ENCODE measurements at places on chromosomes 5 and 9.

DNA sequence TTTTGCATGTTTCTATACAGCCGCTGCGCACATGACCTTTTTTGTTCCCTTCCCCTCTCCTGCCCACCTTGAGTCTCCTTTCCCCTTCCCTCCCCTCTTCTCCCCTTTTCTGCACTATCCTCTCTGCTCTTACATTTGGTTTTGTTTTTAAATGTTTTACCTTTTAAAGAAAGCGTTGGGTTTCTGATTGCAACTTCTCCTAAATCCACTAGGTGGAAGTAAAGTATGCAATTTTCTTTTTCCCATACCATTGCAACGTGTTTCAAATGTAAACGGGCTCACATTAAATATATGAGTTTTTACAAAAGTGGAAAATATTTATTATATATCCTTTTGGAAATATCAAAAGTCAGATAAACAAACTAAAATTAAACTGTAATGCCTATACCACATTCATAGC lies 500.9 kb downstream of the DIRAS2 start:
- DNase-seq, result no peak

- DNase-seq, result no peak
These were observed 208.2 kb downstream of the DAB2IP start for GRCh38 chr9:121859646-121860045.

GRCh38 chr5:54217826-54218503 lies 92.4 kb downstream of the ARL15 start:
- DNase-seq, result peak; percentile 23

- no peak for DNase-seq
These were observed 211.6 kb downstream of the MSX2 start for GRCh38 chr5:174935854-174936474.

DNA sequence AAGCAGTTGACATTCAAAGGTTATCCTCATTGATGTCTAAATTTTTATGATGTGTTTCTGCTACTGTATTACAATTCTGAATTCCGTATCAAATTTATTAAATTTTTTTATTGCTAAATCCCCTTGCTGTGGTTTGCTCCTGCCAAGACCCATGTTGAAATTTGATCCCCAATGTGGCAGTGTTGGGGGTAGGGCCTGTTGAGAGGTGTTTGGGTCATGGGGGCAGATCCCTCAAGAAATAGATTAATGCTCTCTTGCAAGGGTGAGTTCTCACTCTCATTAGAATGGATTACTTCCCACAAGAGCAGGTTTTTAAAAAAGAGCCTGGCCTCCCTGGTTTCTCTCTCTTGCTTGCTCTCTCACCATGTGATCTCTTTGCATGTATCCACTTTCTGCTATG lies 434.5 kb upstream of the POU5F2 start:
- DNase-seq, result no peak

- DNase-seq, result no peak
These were observed 15.0 kb upstream of the PTBP3 start for GRCh38 chr9:112348257-112349007.

DNA sequence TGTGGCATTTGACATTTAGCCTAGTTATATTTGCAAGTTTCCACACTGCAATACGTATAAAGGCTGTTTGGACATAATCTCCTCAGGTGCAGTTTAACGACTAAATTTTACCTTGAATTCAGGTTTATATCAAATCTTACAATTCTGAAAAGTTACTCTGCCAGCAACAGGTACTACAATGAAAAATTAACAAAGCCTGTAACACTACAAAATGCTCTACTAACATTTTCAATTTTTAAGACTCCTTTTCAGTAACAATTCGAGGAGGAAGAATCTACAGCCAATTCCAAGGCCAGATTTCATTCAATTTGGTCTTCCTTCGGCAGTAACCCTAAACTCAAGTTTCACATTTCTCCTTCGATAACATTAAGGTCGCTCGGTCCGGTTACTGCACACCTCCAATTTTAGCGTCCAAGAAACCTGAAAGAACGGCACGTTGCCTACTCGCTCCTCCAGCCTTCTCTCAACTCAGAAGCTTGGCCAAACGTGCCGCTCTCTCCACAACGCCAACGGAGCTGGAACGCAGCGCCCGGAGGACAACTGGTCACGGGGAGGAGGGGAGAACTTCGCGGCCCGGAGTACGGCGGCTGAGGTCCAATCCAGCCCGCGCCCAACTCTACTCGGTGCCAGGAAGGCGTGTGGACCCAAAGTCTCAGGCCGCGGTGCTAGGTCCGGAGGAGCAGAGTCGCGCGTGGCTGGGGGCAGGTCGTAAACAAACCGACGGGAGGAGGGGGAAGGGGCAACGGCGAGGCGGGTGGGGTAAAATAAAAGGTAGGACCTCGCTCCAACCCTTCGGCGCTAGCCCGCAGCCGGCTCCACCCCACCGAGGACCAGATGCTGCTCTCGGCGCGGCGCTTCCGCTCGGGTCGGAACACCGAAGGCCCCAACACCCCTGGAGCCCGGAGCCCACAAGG lies 681 bp downstream of the FNIP1 start:
- DNase-seq, result no peak

DNA sequence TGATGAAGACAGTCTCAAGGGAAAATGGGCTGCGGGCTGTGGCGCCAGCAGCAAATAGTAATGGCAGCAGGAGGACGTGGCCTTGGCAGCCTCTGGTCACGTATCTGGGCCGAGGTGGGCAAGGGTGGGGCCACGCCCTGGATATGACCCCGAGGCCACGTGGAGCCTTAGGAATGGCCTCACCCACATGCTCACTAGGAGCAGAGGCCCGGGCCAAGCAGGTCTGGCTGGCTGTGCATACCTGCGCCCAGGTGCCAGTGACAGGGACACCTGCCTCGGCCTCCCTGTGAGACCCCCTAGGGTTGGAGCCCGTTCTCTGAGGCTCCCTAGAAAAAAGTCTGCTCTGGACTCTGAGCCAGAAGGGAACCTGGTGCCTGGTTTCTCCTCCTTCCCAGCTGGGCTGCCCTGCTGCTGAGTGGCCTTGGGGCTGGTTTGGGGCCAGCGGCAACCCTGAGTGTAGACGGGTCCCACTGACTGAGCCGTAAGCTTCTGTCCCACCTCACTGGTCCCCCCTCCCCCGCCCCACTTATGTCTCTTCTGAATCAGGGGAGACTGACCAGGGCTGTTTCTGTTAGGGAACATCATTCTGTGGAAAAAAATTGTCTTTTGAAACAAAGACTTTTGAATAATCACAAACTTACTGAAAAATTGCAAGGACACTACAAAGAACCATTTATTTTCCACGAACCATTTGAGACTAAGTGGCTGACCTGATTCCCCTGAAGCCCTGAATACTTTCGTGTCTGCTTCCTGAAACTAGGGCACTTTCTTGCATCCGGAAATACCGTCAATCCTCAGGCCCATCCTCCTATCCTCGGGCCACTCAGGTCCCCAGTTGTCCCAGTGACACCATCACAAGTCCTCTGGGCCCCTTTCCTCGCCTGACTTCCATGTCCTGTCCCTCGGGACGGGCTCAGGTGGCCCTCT lies 60.8 kb downstream of the WNK2 start:
- DNase-seq, result no peak

DNA sequence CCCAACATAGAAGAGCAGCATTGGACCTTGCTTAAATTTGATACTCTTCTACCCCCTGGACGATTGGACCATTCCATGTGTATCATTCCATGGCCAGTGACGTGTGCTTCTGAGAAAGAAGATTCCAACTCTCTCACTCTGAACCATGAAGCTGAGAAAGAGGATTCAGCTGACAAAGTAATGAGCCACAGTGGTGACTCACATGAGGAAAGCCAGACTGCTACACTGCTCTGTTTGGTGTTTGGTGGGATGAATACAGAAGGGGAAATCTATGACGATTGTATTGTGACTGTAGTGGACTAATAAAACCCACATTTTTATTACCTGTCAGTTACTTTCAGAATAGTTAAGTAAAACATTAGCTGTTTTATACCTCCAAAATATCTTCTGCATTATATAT lies 7.5 kb downstream of the HSPA5 start:
- no peak for DNase-seq

DNA sequence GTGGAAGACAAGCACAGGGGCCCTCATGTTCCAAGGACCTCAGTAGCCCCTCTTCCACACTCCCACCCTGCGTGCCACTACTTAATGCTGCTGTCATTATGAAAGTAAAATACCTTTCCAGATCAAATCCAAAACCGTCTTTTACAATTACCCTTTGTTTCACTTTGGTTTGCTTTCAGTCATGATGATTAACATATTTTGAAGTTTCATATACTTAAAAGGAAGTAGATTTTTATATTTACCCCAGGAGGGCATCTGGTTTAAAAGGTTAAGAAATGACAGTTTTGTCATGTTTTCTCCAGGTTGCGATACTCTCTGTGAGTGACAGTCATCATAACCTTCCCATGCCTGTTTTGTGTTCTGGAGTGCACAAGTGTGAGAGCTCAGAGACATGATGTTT lies 13.5 kb upstream of the MAP1B start:
- DNase-seq, result no peak

DNA sequence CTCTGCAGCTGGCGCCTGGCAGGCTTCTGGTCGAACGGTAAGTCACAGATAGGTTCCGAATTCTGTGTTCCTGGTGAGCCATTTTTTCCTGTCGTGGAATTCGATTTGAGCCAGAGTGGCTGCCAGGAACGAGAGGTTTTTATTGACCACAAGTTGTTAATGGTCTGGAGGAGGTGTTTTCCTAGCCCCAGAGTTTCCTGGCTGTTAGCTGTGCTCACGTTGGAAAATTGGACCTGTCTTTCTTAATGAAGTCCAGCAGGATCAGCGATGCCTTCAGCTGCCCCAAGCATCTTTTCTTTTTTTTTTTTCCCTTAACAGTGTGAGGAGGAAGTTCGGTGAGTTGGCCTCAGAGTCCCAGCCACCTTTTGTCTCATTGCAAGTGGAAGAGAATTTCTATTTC lies 62.9 kb downstream of the COL5A1 start:
- DNase-seq, result no peak

DNA sequence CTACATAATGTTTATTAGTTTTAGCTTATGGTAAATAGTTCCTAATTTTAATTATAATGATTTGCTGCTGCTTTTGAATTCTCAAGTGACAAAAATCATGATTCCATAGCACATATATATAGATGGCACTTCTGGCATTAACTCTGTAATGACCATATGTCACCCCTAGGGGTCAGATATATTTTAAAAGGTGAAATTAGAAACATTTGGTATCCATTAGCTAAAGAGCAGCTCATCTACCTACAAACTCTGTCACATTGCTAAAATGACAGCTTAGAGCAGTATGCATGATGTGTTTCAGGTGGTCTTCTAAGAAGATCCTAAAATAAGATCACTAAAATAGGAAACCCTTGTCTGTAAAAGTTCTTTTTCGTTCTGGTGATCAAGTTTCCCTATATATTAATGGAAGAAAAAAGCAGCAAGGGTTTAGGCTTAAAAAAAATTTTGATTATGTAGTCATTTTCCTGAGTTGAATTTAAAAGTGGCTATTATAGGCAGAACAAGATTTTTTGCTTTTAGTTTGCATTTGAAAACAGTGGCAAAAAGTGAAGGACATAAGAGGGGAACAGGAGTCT lies 157.7 kb upstream of the POU5F2 start:
- no peak for DNase-seq

GRCh38 chr9:130680836-130681768 lies 12.5 kb upstream of the EXOSC2 start:
- peak; percentile 74 for DNase-seq

DNA sequence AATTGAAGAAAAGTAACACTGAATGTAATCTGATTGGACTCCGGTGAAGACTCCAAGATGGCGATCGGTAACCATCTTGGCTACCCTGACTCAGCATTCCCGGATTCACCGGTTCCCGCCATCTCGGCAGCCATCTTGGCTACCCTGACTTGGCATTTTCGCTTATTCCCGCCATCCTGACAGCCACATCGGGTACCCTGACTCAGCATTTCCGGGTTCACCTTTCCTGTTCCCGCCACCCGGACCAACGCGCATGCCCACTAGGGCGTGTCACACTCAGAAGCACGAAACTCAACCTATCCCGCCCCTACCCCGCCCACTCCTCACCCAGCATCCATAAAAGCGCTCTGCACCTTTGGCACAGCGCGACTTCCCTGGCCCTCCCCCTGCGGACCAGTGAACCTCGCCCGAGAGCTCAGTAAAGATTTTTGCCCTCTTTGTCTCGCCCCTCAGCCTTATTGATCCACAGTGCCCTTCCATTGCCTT lies 17.2 kb downstream of the SPTLC1 start:
- no peak for DNase-seq

- no peak for DNase-seq
These were observed 423.6 kb downstream of the PRDM9 start for GRCh38 chr5:23930985-23931384.

DNA sequence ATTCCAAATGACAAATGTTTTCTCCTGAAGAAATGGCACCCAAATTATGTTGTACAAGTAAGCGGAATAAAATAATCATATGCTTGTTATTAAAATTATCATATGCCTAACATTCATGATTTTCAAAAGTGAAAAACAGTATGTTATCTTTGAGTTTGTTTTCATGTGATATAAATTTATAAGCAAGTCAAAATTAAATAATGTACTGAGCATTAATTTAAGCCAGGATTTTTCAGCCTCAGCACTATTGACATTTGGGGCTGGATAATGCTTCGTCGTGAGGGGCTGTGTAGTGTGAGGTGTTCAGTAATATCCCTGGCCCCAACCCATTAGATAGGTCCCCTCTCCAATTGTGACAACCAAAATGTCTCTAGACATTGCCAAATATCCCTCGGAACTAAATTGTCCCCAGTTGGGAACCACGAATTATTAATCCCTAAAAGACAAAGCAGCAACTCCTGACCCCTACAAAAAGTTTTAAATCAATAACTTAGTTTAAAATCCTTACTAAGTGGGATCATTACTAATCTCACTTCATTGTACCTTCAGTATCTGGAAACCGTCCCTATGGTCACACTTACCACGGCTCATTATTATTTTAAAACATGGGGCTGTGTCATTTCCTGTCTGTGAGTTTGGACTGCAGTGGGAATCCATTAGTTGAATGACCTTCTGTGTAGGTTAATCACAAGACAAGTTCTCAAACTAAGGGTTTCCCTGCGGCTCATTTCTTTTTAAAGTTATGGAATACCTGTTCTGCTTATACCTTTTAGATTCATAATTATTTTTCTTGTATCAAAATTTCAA lies 1.3 kb upstream of the NNT start:
- no peak for DNase-seq

DNA sequence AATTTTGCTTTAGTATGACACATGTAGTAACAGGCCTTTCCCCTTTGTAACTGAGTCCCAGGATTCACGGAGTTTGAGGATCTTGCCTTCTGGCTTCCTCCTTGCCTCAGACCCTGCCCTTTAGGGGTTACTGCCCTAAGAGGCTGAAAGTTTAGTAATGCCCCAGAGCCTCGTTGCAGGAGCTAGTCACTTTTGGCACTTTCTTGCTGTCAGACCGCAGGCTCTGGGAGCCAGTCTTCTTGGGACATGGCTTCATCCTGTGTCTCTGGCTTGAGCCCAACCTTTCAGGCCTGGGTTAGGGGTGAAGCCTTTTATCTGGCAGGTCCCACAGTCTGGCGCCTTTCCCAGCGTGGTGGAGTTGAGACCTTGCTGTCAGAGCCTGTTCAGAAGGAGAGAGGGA lies 185.6 kb upstream of the DMRT1 start:
- DNase-seq, result no peak
